ENCODE measurements at places on chromosomes 3 and 15.

DNA sequence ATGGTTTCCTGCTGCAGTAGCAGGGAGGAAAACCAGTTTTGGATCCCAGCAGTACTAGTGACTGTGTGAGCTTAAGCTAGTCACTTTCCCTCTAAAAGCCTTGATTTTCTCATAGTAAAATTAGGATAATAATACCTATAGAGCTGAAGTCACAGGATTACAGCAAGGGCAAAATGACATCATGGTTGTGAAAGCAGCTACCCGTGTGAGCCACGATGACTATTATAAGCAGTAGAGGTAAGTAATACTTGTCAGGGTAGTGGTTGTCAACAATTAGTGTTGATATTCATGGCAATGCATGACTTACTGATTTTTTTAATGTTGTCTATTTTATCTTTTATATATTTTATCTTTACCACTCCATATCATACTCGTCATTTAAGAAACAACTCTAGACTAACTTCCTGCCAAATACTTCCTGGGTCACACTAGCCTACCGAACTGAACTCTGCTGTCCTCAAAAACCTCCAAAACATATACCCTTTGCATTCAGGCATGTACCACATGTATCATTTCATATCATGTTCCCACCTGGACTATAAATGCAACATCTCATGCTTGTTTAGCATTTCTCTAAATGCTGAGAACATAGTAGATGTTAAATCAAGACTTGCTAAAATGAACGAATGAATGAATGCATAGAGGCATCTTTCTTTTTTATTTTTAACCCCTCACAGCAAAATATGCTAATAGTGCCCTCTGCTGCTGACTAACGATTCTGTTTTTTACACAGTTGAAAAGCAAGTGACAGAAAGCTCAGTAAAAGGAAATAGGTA is 172.6 kb downstream of the P3H2 start:
- DNase-seq: no peak

DNA sequence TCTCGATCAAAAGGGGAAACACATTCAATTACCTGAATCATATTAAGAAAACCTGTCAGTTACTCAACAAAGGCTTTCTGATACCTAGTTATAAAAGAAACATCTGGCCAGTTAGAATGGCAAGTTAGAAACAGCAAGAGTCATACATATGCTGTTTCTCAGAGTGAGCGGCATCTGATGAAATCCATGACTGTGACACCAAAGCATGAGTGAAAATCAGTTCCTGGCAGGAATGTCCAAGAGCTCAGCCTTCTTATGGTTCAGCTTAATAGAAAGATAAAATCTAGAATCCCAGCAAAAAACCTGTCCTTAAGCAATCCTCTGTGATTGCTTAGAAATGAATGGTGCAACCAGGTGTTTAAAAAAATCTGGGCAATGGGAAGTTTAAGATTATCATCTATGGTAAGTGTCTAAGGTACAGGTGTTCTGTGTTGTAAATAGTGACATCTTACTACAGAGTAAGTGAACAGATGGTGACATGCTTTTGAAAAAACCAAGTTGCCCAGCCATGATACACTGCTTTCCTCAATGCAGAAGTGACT is 18.8 kb downstream of the B4GALT4 start:
- no peak for DNase-seq

- DNase-seq: no peak
Observed at GRCh38 chr3:52857864-52858263, 23.0 kb upstream of the MUSTN1 start.

DNA sequence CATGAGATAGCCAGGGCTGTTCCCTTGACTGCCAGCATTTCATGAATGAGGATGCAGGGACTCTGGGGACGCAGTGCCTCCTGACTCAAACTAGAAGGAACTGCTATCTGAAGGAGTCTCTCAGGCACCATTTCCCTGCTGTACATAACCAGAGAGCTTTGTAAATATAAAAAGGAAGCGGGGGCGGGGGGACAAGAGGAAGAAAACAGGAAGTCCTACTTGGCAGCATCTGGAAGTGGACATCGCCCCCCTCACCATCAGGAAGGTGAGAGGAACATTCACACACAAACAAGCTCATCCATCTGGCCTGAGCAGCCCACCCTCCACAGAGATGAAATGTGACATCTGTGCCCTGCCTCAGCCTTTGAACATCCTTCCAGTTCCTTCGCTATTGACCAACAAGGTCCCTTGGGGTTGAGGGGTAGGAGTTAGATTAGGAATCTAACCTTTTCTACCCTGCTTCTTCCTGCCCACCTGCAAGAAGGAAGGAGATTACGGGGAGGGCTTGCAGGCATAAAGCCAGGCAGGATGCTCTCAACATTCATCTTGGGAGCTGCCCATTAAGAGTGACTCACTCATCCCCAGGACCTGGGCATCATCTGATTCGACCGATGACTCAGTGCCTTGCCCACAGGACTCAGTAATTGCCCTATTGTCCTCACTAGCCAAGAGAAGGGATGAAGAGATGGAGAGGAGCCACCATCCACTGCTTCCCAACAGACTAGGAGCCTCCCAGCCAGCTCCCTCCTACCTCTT is 31.9 kb downstream of the SH3BP5 start:
- DNase-seq: no peak

GRCh38 chr3:123138839-123139444 is 62.8 kb upstream of the SEC22A start:
- DNase-seq: no peak

- peak; percentile 11 for DNase-seq
Observed at GRCh38 chr3:169497567-169498257, 165.8 kb downstream of the MECOM start.

GRCh38 chr3:183148056-183148455 is 14.5 kb downstream of the LAMP3 start:
- peak; percentile 56 for DNase-seq

DNA sequence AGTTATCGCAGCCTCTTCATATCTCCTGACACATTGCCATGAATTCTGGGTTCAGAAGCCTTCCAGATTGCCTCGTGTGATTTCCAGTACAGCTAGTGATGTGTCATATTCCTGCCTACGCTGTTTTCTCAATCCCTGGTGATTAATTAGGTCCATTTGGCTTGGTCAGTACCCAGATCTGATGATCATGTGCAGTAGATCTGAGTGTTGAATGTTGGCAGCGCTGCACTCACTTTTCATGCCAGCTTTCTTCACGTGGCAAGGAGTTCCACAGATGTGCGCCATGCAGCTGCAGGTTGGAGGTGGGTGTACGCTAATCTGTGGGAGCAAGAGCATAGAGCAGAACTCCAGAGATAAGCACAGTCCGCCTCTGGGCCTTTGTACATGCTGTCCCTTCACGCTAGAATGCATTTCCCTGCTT is 86.9 kb upstream of the COL6A5 start:
- DNase-seq: peak; percentile 36

- DNase-seq: no peak
Observed at GRCh38 chr3:55471522-55472280, 15.4 kb downstream of the WNT5A start.

DNA sequence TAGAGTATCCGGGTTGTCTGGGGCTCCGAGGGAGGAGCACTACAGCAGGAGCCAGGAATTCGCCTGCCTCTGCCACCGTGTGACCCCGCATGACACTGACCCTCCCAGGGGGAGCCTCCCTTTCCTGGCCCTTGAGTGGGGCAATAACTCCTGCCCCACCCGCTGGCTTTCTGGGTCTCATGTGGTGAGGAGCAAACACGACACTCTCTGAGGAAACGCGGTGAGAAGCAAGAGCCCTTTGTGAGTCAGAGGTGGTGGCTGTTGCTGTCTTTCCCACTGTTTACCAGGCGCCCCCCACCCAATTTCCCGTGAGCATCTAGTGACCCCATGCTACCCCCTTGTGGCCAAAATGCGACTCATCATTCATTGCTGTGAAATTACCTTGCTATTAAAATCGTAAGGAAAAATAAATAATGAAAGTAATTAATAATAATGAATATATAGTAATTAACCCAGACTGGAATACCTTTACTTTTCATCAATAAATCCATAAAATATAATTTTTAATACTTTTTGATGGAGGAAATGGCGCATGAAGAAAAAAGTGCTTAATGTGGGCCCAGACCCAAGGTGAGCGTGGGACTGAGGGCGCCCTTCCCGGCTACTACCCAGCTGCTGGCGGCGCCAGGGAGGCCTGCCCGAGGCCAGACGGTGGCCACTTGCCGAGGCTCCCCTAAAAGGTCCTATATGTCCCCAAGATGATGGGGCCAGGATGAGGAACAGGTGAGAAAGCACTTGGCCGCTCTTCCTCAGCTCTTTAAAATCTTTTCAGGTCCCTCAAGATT is 29.3 kb downstream of the CCNL1 start:
- no peak for DNase-seq

DNA sequence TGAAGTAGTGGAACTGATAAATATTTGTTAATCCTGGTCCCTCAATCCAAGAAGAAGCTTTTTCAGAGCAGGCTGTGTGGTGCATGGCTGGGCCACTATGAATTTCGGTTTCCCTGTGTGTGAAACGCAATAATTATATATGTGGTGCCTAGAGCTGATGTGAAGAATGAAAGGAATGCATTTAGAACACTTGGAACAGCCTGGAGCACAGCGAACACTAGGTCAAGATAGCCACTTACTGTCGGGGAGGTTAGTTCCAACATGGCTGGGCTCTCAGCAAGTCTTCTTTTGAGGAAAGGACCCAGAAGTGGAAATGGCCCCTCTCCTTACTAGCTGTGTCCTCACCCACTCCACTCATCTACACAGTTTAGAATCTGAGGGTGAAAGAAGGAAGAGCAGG is 245.7 kb downstream of the FHIT start:
- no peak for DNase-seq

DNA sequence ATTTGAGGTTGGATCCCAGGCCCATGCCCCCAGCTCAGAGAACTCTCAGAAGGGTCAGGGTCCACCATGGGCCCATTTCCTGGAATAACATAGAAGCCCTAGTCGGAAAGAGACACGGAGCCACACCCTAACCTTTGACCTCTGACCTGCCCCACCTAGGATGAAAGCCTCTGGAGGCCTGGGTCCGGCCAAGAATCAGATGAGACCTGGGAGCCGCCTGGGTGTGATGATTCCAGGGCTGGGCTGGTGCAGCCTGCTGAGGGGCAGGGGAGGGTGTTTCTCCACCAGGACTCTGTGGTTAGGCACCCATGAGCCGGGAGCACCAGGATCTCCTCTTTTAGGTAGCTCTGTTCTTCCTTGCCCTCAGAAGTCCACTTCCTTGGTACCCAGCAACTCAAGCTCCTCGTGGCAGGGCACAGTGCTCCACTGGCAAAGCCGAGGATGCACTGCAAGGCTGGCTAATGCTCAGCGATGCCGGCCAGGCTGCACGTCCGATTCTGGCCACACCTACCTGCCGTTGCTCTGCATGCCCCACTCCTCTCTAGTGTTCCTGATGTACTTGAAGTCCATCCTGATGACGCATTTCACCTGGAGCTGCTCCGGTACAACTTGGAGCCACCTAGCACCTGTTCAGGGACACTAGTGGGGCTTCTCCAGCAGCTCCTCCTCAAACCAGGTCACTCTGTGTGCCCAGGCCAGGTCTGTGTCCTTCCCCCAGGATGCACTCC is 57.4 kb downstream of the ZNF445 start:
- no peak for DNase-seq

- DNase-seq: no peak
Observed at GRCh38 chr3:108088146-108088545, 2.7 kb downstream of the CD47 start.

DNA sequence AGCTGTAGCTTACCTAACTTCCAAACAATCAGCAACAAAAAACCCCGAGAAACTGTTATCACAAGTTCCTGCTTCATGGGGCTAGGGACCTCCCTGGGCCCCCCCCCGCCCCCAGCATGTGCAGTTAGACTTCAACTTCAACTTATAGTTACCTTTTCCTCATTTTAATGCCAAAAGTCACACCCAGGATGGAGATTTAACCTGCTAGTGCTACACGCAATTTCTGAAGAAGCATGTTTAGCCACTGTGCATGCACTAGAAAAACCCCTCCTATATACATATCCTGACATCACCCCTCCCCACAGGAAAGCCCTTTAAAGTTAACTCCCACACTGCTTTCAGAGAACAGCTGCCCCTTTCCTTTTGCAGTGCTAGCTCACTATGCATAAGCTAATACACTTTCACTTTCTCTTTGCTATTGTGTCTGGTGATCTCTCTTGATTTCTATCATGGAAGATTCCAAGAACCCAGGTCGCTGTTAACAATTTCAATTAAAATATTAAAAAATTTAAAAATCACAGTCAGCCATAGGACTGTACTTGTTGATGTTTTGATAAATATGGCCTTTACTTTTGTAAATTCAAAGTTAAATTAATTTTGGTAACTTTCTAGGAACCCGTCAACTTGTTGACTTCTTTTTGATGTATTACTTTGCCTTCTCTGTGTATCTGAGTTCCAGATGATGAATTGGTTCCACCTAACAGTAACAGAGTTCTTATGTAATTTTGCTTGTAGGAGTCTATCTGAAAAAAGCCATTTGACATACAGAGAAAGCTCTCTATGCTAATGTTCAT is 75.2 kb upstream of the ACAD9 start:
- DNase-seq: no peak

DNA sequence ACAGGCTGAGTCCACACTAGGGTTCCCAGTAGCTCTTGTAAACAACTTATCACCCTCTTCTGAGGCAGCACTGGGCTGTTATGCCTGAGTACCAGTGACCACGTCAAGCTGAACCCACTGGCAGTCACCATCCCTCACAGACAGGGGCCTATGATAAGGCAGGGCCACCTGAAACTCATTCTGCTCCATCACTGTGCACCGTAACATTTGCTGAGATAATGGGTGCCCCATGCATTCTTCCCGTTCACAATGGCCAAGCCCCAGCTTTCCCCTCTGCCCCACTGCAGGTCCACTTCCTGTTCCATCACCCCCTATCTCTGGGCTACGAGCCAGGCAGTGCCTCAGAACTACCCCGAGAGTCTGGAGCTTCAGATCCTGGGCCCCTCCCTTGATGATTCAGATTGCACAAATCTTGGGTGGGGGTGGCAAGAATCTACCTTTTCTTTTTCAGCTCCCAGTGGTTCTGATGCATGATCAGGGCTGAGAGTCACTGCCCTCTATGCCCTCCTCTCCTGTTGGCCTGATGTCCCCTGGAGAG is 158.0 kb downstream of the RAB11A start:
- no peak for DNase-seq

GRCh38 chr15:74376825-74377581 is 9.6 kb upstream of the CYP11A1 start:
- DNase-seq: no peak

DNA sequence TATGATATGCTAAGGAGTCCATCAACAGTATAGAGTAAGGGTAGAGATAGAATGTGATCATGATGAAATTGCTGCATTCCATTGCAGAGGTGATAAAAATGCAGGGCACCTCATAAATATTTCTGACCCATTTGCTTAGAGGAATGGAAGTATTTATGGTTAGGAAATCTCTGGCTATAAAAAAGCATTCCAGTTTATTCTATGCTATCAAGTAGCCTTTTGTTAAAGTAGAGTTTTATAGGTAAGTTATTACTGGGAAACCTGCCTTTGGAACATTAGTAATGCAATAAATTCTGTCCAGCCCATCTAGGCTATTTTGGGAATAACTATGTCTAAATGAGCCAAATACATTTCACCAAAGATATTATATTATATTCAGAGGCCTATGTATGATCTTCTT is 19.8 kb upstream of the STRIT1 start:
- DNase-seq: no peak
